HCEC 1CT (cell line): ENCODE measurements at places on chromosomes 6 and 20.

DNA sequence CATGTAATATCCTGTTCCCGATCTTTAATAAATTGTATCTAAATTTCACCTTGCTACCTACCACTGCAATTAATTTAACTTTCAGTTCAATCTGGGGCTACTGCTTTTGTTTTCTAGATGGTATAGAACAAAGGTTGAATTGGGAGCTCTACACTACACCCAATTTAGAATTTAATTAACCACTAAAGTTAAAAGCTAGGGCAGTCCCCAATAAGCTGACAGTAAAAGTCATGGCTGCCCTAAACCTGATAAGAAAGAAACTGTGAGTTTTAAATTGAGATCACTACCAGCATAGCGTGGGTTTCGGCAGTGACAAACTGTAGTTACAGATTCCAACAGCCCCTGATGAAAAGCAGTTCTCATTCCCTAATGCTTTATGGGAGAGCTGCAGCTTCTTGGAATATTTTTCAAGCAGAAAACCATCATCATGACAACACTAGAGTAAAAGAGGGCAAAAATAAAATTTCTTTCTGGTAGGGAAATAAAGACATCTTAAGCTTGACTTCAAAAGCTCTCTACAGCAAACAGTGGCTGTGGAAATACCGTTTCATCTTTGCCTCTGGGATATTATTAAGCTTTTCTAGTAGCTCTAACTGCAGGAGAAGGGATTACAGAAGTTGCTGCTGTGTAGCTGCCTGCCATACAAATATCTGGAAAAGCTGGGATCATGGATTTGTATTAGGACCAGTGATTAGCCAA, 1372.1 kb downstream of the EPHA7 start:
- DNase-seq = no peak

DNA sequence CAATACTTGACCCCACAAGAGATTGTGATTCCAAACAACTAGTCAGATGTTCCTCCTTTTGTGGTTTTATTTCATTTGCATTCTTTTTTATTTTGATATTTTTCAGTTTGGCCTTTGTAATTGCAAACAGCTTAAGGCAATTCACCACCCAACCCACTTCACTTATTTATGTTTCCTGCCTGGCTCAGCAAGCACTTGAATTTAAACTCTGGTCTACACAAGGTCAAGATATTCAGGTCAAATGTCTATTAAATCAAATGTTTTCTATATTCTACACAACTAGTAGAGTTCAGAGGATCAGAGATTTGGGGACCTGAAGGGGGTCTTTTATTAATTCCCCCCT, 100.1 kb downstream of the SGK1 start:
- no peak for DNase-seq

GRCh38 chr6:170062209-170062914, 228.5 kb downstream of the DLL1 start:
- DNase-seq = no peak

GRCh38 chr6:8180327-8181159, 78.2 kb upstream of the EEF1E1 start:
- peak; percentile 70 for DNase-seq

DNA sequence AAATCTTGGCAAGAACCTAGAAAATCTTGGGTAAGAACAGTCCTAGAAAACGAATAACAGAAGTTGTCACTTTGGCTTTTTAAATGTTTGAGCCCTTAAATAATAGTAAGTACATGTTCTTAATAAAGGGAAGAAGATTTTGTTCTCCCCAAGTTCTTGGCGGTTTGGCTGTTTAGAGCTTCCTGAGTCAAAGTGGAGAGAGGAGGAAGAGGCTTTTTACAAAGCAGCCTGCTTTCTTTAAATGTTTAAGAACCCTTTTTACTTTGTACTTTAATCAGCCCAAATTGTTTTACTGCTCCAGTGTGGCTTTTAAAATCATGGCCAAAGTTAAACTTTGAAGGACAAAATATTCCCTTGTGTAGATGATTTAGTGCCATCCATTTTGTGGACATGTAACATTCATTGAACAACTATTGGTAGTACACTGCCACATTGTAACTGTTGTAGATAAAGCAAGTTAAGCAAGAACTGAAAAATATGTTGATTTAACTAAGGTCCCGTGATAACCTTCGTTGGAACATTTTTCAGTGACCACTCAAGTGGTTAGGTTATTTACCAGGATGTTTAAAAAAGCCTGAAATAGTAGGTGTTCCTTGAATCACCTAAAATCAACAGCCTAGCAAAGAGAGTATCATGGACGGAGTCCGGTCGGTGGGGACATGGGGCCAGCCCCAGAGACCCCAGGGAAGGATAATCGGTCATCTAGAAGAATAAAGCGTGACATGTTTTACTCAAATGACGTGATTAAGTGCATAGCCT, 2.4 kb downstream of the AMD1 start:
- DNase-seq = no peak

DNA sequence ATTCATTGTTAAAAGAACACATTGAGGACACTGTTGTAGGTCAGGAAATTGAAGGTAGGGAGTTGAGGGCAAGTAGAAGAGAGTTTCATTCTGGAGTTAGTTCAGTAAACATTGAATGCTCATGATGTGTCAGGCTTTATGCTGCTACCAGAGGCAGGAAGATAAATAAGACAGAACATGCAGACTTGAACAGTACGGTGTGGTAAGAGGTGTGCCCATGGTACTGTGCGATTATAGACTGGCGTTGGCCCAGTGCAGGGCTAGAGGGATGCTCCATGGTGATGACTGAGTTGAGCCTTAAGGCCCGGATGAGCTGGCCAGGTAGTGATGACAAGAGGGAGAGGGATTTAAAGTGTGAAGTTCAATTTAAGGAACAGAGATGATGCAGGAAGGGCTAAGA, 50.8 kb downstream of the CARMIL1 start:
- no peak for DNase-seq
